ENCODE measurements at places on chromosomes 12 and 14.
A peak's percentile ranks its signal among the peaks of the same experiment; 100 is the strongest.

DNA sequence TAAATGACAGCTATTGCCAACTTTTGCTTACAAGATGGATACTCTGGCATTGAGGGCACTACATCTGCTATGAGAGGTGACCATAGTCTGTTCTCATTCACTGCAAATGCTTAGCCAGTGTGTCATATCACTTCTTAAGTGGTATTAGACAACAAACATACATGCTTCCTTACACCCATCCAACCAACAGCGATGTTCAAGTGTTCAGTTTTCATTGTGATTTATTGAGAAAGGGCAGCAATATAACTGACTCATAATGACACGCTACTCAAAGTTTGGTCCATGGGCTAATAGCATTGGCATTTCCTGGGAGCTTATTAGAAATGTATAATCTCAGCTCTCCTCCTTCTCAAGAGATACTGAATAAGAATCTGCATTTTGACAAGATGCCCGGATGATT lies 181.7 kb downstream of the NPAS3 start:
- peak; percentile 96 for DNase-seq

DNA sequence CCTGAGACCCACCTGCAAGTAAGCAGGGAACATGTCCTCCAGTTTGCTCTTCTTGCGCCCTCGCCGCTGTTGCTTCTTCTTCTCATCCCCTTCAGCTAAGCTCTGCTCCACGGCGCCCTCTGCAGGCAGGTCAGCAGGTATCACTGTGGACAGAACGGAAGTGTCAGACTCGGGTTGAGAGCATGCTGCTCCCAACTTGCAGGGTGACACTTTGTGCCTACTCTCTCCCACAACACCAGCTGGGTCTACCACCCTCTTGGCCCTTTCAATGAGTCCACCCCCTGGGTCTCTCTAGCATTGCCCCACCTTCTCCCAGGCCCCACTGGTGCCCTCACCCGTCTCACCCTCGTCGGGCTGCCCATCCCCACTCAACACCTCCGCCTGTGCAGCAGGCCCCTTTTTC lies 16.7 kb downstream of the KMT2D start:
- no peak for DNase-seq

DNA sequence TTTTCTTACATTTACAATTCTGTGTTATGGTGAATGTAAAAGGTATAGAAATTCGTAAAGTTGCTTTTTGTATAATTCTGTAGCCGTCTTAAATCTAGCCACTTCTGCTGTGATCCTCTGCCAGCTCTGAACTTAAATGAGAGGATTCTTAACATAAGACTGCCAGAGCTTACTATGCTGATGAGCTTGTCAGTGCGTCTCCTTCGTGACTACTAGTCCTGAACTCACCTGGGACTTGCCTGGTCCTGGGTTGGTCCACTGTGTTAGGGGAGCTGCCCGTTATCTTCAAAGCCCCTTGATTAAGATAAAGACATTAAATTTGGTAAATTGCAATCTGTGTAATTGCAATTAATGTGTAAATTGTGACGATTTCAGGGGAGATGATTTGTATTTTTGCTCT lies 44.7 kb downstream of the UNC79 start:
- DNase-seq, result no peak

DNA sequence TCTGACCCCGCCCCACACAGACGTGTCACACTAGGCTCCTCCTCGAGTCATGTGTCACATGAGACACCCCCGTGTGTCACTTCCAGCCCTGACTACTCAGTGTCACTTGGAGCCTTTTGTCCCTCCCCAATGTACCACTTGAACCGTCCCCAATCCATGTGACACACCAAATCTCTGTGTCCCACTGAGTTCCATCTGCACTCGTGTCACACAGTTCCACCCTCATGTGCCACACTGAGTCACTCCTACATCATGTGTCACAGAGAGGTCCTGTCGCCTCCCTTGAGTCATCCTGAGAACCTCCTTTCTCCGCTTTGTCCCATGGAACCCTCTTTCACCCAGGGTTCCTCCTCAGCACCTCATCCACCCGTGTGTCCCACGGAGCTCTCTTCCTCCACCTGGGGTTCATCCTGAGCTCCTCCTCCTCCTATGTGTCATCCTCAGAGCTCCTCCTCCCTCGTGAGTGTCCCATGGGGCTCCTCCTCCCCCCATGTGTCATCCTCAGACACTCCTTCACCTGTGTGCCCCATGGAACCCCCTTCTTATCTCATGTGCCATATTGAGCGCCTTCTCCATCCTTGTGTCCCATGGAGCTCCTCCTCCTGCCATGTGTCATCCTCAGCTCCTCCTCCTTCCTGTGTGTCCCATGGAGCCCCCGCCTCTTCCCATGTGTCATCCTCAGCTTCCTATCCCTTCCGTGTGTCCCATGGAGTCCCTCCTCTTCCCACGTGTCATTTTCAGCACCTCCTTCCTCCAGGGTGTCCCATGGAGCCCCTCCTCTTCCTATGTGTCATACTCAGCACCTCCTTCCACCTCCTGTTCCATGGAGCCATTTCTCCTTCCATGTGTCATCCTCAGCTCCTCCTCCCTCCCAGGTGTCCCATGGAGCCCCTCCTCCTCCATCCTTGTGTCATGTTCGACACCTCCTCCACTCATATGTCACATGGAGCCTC lies 32.0 kb downstream of the RTL1 start:
- DNase-seq, result peak; percentile 15

GRCh38 chr12:6113691-6114475 lies 10.6 kb downstream of the VWF start:
- DNase-seq, result no peak

DNA sequence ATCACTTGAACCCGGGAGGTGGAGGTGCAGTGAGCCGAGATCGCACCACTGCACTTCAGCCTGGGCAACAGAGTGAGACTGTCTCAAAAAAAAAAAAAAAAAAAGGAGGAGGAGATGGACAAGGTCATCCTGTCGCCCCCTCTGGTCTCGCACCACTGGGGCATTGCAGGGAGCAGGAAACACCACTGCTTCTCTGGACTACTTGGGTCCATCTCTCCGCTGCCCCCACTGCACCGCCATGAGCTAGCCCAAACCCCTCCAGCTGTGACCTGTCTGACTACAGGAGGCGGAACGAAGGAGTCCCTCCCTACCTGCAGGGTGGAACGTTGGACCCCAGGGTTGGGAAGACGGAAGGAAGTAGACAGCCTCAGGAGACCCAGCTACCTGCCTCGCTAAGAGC lies 18.2 kb upstream of the FAM222A start:
- no peak for DNase-seq

GRCh38 chr12:113665457-113665856 lies 193.8 kb upstream of the LHX5 start:
- no peak for DNase-seq

- peak; percentile 72 for DNase-seq
Observed at GRCh38 chr12:26246483-26247164, 51.3 kb downstream of the SSPN start.

DNA sequence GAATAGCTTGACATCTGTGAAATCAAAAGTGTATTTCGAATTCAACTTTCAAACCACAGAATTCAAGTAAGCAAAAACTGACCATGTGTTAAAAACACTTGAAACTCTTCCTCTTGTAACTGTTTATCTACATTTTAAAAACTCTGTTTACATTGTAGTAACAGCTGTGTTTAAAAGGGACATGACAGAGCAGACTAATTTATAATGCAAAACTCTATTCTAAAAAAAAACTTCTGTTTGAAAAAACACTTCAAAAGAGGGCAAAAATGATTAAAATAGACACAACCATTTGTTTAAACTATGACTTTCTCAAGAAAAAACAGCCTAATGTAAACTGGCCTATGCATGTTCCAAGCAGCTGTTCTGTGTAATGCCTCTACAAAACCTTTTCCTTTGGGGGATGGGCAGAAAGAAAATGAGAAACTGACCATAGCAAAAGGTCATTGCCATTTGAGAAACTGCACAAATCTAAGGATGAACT lies 149.1 kb upstream of the HMGA2 start:
- DNase-seq, result no peak

GRCh38 chr14:100299238-100299560 lies 7.0 kb downstream of the SLC25A29 start:
- no peak for DNase-seq

DNA sequence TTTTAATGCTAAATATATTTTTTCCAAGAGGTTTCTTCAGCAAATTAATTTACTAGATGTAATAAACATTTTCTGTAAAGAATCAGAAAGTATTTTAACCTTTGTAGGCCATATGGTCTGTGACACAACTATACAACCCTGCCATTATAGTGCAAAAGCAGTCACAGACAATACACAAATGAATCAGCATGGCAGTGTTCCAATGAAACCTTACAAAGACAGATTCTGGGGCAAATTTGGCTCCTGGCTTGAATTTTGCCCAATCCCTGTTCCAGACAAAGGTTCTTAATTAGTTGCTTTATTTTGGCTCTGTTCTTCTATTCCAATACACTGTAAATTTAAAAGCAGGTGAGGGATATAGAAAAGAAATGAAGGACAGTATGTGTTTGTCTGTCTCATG lies 352.5 kb downstream of the C12orf50 start:
- DNase-seq, result no peak

GRCh38 chr12:2853626-2854025 lies 3.2 kb downstream of the TEX52 start:
- DNase-seq, result no peak

- DNase-seq, result no peak
Observed at GRCh38 chr14:105135700-105136395, 32.7 kb downstream of the JAG2 start.

DNA sequence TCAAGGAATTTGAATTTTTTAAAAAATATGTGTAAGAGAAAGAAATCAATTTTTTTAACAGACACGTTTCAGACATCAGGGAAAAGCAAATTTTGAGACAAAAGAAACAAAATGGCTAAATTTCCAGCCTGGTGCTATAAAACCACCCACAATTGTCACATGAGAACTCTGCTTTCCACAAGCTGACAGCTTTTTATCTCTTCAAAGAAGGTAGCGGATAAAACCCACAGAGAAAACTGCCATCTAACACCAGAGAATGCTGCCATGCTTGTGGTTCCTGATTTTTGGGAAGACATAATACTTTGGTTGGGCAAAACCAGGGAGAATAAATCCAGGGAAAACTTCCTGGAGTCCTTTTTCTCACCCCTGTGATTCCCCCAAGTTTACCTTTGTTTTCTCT lies 10.3 kb upstream of the ITPR2 start:
- no peak for DNase-seq

GRCh38 chr12:122333142-122334087 lies 67.1 kb upstream of the VPS33A start:
- no peak for DNase-seq

DNA sequence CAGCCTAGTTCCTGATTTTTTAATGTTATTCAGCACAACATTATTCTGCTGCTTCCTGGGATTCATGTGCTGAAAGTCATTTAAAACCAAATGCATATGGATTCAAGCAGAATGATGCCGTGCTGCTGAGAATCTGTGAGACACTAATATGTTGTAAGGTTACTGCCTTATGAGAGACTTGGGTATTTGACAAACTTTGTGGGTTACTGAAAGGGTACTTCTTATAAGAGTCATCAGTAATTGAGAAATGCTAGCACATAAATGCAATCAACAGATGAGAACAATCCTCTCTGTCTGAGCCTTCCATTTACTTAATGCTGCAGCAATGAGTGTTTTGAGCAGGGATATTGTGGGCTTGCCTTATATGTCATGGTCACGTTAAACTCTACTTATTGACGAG lies 175.7 kb downstream of the NPAS3 start:
- DNase-seq, result no peak

DNA sequence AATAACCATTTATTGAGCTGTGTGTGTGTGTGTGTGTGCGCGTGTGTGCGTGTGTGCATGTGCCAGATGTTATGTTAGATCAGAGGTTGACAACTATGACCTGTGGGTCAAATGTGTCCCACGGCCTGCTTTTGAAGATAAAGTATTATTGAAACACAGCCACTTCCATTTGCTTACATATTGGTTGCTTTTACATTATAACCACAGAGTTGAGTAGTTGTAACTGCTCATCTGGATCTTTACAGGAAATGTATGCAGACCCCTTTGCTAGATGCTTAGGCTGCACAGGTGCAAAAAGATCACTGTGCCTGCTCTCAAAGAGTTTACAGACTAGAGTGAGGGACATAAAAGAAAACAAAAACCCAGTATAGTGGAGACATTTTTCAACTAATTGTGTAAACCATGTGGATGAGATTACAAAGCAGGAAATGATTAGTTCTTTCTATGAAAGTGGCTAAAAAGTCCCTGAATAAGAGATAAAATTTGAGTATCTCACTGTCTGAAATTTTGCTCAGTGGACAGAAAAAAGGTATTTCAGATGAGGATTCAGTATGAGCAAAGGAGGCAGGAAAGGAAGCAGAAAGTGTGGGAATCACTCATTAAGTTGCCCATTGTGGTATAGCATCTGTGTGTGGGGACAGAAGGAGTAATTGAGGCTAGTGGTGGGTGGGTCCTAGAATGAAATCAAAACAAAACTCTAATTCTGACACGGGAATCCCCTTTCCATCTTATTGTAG lies 188.4 kb downstream of the PAH start:
- no peak for DNase-seq

- DNase-seq, result no peak
Observed at GRCh38 chr14:101397206-101397605, 164.1 kb upstream of the DIO3 start.

DNA sequence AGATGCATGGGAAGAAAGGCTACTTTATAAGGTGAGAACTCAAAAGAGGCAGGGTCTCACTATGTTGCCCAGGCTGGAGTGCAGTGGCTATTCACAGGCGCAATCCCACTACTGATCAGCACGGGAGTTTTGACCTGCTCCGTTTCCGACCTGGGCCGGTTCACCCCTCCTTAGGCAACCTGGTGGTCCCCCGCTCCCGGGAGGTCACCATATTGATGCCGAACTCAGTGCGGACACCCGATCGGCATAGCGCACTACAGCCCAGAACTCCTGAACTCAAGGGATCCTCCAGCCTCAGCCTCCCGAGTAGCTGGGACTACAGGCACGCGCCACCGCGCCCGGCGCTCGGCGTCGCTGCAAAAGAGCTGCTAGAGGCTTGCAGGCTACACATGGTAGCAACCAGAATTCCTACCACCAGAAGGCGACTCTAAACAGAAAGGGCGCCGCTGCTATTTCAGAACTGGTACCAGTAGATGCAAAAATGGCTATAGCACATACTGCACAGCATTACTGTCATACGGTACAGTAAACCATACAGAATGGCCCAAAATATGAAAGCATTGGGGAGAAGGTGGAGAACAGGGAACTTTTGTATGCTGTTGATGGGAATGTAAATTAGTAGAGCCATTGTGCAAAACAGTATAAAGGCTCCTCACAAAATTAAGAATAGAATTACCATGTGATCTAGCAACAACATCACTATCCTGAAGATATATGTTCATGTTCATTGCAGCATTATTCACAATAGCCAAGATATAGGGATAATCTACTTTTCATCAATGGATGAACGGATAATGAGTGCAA lies 1.2 kb upstream of the NEMF start:
- DNase-seq, result peak; percentile 52

DNA sequence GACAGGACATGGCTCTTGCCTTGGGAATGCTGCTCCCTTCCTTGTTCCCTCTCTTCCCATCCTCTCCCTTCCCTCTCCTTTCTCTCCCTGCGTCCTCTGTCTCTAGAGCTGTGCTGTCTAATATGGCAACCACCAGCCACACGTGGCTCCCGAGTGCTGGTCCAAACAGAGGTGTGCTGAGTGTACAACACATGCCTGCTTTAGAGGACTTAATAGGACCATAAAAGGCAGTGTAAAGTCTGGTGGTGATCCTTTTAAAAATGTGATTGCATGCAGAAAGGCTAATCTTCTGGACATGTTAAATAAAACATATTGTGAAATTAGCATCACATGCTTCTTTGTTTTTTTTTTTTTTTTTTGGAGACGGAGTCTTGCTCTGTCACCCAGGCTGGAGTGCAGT lies 87.2 kb downstream of the ESRRB start:
- DNase-seq, result no peak

- DNase-seq, result no peak
Observed at GRCh38 chr14:93729993-93730392, 58.3 kb downstream of the PRIMA1 start.

Data from foreskin keratinocyte (primary cell).